ENCODE measurements at places on chromosomes 5 and 9.
A peak's percentile ranks its signal among the peaks of the same experiment; 100 is the strongest.

DNA sequence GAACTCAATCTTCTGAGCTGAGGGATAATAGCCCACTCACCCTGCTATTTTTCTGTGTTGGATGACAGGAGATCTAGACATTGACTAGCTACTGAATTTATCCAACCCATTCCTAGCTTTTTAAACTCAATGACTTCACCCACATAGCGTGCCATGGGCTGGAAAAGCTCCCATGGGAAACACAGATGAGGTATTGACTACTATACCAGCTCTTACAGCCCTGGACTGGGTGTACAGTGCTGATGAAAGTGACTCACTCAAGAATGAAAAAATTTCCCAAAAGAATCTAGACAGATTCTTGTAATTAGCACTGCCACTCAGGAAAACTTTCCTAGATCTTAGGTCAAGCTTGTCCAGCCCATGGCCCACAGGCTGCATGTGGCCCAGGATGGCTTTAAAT is 72.7 kb upstream of the NREP start:
- peak; percentile 82 for DNase-seq

DNA sequence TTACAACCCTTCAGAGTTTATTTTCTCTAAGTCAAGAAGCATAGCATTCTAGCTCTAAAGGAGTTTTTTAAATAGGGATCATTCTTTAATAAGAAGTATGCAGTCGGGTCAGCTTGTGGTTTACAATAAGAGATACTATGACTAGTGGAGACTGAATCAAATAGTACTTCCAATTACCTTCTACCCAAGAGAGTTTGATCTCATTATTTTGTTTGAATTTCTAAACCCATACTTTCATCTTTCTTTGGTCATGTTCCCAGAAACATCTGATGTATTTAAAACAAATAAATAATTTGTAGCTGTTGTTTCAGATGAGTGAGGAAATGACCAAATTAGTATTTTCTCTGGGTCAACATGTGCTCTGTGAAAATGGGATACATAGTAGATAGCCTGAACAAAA is 160.2 kb upstream of the CDH6 start:
- DNase-seq: no peak

DNA sequence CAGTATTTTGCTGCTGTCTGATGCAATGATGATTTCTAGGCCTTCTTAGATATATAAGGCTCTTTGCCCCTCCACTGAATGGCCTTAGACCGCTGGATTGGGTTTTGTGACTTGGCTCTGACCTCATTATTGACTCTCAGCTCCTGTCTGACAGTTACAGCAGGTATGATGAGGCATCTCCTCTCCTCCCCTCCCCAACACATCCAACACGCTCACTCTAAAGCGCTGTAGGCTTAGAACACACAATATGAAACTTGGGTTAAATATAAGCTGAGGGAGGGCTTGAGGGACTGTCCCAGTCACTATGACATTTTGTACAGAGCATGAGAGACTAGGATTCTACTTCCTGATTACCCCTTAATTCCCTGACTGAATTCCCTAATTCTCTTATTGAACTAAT is 18.8 kb upstream of the CER1 start:
- DNase-seq: no peak

DNA sequence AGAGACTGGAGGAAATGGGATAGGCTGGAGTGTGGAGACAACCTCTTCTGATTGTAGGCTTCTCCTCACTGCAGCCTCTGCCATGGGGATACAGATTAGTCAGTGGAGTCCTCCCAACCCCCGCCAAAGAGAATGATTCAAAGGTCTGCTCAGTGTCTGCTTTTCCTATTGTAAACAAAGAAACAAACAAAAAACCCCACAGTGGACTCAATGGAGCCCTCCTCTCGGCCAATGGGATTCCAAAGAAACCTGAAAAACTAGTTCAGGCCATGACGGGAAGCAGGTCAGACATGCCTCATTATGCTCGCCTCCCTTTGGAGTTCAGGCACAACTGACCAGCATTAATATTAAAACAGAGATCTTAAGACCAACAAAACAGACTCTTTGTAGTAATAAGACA is 85.8 kb downstream of the SEC61B start:
- no peak for DNase-seq

DNA sequence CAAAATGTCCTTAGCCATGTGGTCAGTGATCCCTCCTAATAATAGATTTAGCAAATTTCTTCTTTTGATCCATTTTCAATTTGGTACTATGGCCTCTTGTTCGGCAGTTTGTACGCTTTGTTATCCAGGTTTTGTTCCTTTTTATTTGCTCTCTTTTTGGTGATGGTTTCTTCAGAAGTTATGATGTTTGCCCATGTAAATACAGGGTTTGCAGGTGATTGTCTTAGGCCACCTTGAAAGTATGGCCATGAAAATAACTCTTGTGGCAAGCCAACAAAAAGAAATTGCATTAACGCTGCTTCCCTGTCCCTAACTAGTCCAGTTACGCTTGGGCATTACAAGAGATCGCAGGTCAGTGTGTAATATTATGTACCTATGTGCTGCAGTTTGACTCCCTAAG is 8.6 kb downstream of the GPR151 start:
- no peak for DNase-seq

- no peak for DNase-seq
These were observed 4.7 kb downstream of the SH3RF2 start for GRCh38 chr5:145941096-145941447.

DNA sequence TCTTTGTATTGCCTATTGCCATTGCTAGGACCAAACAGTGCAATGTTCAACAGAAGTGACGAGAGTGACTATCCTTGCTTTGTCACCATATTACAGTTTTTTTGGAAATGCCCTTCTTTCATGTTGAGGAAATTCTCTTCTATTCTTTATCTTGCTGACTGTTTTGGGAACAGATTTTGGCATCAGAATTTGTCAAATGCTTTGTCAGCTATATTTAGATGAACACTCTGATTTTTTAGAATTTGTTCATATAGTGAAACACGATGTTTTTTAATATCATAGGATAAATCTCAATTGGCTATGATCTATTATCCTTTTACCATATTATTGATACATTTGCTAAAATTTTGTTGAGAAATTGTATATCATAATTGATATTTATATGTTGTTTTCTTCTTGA is 31.4 kb downstream of the FBN2 start:
- DNase-seq: no peak

GRCh38 chr5:159826351-159827214 is 89.7 kb upstream of the ADRA1B start:
- peak; percentile 86 for DNase-seq

DNA sequence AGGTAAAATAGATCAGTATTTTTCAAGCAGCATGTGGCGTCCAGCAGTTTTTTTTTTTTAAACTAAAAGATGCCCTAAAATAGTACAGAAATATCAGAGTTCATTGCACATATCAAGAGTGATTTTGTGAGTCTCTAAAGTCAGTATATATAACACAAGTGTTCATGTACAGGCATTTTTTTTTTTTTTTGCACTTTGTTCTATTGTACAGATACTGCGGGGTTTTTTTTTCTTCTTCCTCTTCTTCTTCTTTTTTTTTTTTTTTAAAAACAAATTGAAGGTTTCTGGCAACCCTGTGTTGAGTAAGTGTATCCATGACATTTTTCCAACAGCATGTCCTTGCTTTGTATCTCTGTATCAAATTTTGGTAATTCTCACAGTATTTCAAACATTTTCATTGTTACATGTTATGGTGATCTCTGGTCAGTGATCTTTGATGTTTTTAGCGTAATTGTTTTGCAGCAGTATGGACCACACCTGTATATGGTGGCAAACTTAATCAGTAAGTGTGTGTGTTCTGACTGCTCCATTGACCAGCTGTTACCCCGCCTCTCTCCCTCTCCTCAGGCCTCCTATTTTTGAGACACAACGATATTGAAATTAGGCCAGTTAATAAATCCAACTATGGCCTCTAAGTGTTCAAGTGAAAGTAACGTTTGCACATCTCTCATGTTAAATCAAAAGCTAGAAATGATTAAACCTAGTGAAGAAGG is 76.8 kb downstream of the TRIO start:
- DNase-seq: no peak

- DNase-seq: no peak
These were observed 1233.2 kb upstream of the CDH6 start for GRCh38 chr5:29960323-29960722.

DNA sequence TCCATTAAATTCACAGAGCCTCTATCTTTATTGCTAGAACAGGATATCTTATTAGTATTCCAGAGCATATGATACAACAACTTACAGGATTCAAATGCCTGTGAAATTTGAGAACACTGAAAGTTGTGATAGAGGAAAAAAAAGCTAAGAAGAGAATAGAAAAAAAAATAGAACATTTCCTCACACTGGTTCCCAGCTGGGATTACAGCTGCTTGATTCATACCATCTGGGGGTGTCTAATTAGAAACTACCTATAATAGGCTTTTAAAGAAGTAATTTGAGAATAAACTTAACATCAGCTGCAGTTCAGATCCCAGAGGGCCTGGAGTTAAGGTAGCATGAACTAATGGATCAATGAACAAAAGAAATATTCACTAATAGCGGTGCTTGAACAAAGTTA is 922.0 kb downstream of the CDH12 start:
- DNase-seq: no peak

- DNase-seq: no peak
These were observed 232.4 kb downstream of the ESM1 start for GRCh38 chr5:54753034-54753433.

DNA sequence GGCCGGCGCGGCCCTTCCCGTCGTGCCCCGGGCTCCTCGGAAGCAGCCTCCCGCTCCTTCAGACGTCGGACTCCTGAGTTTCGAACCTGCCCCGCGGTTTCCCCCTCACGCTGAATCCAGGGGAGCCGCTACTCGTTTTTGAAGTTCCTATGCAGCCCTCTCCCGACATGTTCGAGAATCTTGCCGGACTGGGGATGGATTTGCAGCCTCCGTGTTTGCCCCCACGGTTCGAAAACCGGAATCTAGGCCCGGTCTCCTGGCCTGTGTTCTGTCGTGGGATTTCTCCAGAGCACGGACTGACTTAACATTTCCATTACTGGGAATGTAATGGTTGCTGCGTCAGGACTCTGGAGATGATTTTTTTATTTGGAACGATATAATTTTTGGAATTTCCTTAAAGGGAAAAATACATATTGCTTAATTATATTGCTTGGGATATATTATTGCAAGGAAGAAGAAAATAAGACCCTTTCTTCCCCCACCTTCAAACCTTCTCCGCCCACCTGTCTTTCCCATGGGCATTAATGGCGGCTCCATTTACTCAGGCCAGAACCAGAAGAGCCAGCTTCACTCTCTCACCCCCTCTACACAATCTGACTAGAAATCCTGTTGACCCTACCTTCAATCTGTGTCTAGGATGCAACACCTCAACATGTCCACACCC is 8.5 kb upstream of the MGAT1 start:
- no peak for DNase-seq

- DNase-seq: no peak
These were observed 33.7 kb upstream of the MVB12B start for GRCh38 chr9:126292736-126293521.

GRCh38 chr5:172843825-172844576 is 9.9 kb downstream of the ERGIC1 start:
- no peak for DNase-seq

- DNase-seq: peak; percentile 73
These were observed 216.2 kb downstream of the ENC1 start for GRCh38 chr5:74424162-74424868.

GRCh38 chr5:77353251-77353650 is 138.9 kb downstream of the WDR41 start:
- no peak for DNase-seq

All from foreskin keratinocyte (primary cell).